CD4-positive, alpha-beta memory T cell (primary cell): ENCODE measurements at places on chromosomes 7 and 10. TPM values are rescaled to one million over a fixed set of nuclear protein-coding genes. Genes with fewer than 3 reads are reported as not detected.

Gene CHRM2
- not detected for total RNA-seq

GRCh38 chr7:145909991-145910513, 206.5 kb upstream of the CNTNAP2 start:
- H3K27me3 ChIP-seq, result no peaks in the 10 kb centered on the region
- no peaks in the 10 kb centered on the region for H3K4me1 ChIP-seq
- H3K4me3 ChIP-seq, result no peak overlapping the region
- no peak for DNase-seq
- no peak overlapping the region for H3K27ac ChIP-seq

GRCh38 chr7:19001854-19002253, 115.6 kb downstream of the TWIST1 start:
- no peaks in the 10 kb centered on the region for H3K36me3 ChIP-seq
- no peak for DNase-seq
- H3K27me3 ChIP-seq, result no peaks in the 10 kb centered on the region
- H3K4me3 ChIP-seq, result no peak overlapping the region

Gene TMEM273
- total RNA-seq, result 27.7 TPM

DNA sequence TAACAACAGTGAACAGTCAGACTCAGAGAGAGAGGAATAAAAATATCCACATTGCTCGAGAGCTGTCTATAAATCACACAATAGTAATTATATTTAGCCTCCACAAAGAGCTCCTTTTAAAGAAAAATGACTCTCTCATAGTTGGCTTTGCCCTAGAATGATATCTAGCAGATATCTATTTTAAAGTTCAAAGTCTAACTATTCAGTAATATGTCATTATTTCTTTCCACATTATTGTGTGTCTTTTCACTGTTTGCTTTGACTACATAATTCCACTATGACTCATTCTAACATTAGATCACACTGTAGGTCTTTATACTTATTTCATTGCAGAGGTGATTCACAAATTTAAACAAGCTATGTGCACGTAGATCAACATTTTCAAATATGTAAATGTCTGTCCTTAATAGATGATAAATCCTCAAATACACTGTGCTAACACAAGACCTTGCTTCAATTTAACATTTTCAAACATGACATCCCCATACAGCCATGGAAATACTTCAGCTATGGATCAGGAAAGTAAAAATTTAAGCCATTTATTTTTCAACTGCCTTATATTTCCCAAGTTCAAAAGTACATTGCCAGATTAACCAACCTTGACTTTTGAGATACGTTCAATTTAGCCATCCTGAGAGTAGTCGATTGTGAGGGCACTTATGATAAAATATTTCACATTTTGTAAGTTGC, 99.9 kb upstream of the AKR1E2 start:
- no peaks in the 10 kb centered on the region for H3K4me1 ChIP-seq
- no peak overlapping the region for H3K27ac ChIP-seq
- H3K36me3 ChIP-seq, result no peaks in the 10 kb centered on the region
- no peak for DNase-seq

Gene ANKRD30A
- not detected for total RNA-seq

Gene ASB10
- not detected for total RNA-seq

DNA sequence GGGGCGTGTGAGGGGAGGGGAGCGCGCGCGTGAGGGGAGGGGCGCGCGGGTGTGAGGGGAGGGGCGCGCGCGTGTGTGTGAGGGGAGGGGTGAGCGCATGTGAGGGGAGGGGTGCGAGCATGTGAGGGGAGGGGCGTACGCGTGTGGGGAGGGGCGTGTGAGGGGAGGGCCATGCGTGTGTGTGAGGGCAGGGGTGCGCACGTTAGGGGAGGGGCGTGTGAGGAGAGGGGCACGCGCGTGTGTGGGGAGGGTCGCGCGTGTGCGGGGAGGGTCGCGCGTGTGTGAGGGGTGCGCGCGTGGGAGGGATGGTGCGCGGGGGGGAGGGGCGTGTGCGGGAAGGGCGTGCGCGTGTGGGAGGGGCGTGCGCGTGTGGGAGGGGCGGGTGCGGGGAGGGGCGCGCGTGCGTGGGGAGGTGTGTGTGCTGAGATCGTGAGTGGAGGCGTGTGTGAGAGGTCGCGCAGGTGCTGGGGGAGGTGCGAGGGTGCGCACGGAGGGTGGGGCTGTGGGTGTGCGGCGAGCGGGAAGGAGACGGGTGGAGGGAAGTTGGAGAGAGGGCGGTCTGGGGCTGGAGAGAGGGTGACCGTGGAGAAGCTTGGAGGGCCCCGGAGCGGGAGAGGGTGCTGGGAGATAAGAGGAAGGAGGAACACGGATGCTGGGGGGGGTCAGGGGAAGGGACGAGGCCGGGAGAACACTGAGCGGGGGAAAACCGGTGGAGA, 19.7 kb downstream of the MXI1 start:
- peak overlapping the region; percentile 67 for H3K27ac ChIP-seq
- peak overlapping the region; percentile 82 for H3K4me3 ChIP-seq
- H3K36me3 ChIP-seq, result peaks cover 3% of the 10 kb centered on the region
- peak; percentile 86 for DNase-seq
- H3K4me1 ChIP-seq, result peaks cover 18% of the 10 kb centered on the region

Gene GPR85
- total RNA-seq, result not detected

DNA sequence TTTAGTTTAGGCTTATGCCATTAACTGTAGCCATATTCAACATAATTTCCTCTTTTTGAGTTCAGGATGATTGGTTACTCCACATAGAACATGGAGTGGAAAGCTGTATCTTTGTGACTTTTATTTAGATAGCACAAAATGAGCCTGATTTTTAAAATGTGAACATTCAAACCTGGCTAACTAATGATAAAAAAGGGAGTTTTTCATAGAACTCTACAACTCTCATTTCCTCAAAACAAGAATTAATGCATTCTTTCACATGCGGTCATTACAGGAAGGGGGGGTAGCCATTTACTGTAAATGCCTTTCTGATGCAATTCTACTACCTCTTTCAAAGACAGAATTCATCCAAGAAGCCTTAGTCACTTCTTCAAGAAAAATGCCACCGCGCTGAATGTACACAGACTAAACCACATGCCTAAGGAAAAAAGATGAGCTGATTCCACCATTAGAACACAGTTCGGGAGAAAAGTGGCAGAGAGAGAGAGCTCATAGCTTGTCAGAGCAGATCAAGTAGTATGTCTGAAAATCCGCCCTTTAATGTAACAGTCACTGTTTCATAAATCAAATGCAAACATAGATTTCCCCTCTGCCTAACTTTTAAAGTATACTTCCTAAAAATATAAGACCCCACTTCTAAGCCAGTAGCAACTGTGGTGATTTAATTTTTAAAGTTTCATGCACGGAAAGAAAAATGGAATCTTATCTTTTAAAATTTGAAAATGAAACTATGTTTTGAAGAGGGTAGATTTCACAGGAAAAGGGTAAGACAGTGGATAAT, 226.4 kb upstream of the KLF14 start:
- peak overlapping the region; percentile 93 for H3K27ac ChIP-seq
- H3K27me3 ChIP-seq, result no peaks in the 10 kb centered on the region
- peaks cover 78% of the 10 kb centered on the region for H3K4me1 ChIP-seq

DNA sequence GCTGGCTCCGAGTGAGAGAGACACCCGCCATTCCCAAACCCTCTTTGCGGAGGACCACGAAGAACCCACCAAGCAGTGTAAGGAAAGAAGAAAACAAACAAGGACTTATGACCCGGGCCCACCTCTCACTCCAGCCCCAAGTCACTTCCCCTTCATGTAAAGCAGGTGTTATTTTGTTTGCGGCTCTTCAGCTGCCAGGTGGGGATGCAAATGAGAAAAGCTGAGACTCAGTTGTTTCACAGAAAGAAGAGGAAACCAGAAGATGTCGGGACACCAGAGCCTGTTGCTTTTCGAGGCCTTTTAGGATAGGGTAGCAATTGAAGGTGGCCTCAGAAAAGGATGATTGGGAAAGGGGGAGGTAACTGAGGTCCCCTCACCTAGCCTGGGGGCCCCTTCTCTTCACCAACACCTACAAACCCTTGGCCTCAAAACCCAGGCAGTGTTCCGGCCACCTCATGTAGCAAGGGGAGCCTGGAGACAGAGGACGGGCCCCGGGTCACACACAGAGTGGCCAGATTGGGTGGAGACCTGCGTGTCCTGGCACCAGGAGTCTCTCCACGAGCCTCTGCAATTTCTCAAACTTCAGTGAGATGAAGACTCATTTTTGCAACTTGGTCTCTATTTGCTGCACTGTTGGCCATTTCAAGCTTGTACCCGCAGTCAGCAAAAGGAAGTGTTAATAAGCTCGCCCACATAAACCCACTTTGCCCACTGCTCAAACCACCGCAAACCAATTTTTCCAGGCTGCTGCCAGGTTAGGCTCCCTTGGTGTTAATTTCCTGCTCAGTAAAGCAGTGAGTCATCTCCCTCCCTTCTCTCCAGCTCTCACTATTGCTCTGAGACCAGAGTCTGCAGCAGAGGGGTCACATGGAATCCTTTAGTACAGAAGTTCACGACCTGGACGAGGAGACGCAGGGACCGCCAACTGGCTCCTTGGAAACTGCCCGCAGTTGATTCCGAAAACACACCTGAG, 45.5 kb downstream of the AOC1 start:
- peaks cover 11% of the 10 kb centered on the region for H3K4me1 ChIP-seq
- no peaks in the 10 kb centered on the region for H3K36me3 ChIP-seq
- peaks cover 13% of the 10 kb centered on the region for H3K27me3 ChIP-seq
- no peak overlapping the region for H3K27ac ChIP-seq
- no peak for DNase-seq

DNA sequence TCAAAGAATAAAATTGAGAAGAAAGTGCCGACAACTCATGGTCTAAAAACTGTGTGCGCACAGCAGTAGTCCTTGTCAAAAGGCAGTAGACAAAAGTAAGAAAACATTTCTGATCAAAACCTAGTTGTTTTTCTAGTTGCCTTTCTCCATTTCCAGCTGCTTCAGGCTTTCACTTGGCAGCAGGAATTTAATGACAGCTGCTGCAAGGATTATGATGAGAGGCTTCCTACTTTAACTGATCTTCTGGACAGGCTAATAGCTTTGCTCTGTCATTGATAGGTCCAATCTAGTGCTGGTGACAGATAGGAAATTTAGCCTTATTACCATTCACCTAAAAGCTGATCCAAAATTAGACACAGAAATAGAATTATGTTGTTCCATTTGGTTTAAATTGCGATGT, 110.7 kb upstream of the SEMA3C start:
- H3K27ac ChIP-seq, result no peak overlapping the region
- H3K4me1 ChIP-seq, result no peaks in the 10 kb centered on the region
- H3K4me3 ChIP-seq, result no peak overlapping the region
- H3K36me3 ChIP-seq, result no peaks in the 10 kb centered on the region

GRCh38 chr7:94907026-94907810, at the start of gene PPP1R9A:
Gene PPP1R9A, plus strand, starts transcription at chr7:94907594. Its CDS starts 2,520 bp downstream, at chr7:94910114.
- no peaks in the 10 kb centered on the region for H3K36me3 ChIP-seq
- no peak within 1 kb of the TSS for H3K4me3 ChIP-seq
- DNase-seq, result no peak
- peaks cover 3% of the 10 kb centered on the region for H3K4me1 ChIP-seq
- H3K27ac ChIP-seq, result no peak within 1 kb of the TSS

- H3K4me1 ChIP-seq, result no peaks in the 10 kb centered on the region
- DNase-seq, result no peak
- H3K36me3 ChIP-seq, result no peaks in the 10 kb centered on the region
- no peaks in the 10 kb centered on the region for H3K27me3 ChIP-seq
These were observed 60.5 kb downstream of the GATA3 start for GRCh38 chr10:8114741-8115617.

Gene ZNF727
- 0.25 TPM for total RNA-seq

Gene SPDYE17
- not detected for total RNA-seq

Gene C10orf105
- total RNA-seq, result 0.12 TPM

DNA sequence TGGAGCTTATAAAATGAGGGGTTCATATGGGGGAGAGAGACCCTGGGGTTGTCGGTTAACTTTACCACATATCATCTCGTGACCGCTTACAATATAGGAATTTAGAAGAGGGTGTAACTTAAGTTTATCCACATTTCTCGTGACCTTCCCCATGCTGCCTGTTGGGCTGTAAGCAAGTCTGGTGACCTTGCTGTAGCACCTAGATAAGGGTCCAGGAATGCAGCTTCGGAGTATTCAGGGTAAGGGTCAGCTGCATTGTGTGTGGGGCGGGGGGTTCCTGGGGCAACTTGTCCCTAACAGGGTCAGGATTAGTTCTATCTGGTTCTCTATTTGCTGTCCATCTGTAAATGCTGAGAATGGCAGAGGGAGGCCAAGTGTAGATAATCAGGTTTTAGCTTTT, 1.3 kb upstream of the CHST3 start:
- H3K4me1 ChIP-seq, result peaks cover 7% of the 10 kb centered on the region
- H3K4me3 ChIP-seq, result no peak overlapping the region
- H3K27me3 ChIP-seq, result peaks cover 11% of the 10 kb centered on the region
- H3K36me3 ChIP-seq, result no peaks in the 10 kb centered on the region
- no peak for DNase-seq
- no peak overlapping the region for H3K27ac ChIP-seq

Gene ACSL5
- total RNA-seq, result 51.8 TPM

DNA sequence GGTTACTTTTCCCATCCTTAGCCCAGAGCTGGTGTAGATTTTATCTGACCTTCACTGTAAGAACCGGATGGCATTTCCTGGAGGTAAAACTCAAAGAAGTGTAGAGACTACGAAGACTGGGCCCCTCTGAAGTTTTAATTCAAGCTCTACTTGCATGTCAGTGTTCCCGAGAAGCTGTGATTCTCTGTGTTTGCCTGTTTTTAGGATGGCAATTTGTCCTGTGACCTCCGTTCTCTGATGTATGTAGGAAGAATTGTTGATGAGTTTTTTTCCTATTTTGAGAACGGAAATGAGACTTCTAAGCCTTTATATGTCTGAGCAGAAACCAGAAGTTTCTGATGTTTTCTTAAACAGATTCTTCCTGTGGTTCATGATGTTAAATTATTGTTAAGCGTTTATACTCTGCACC, 94.1 kb downstream of the CDCA7L start:
- peaks cover 22% of the 10 kb centered on the region for H3K4me1 ChIP-seq
- H3K27ac ChIP-seq, result no peak overlapping the region
- peak; percentile 2 for DNase-seq
- H3K36me3 ChIP-seq, result no peaks in the 10 kb centered on the region
- H3K4me3 ChIP-seq, result no peak overlapping the region

Gene HABP2
- not detected for total RNA-seq

DNA sequence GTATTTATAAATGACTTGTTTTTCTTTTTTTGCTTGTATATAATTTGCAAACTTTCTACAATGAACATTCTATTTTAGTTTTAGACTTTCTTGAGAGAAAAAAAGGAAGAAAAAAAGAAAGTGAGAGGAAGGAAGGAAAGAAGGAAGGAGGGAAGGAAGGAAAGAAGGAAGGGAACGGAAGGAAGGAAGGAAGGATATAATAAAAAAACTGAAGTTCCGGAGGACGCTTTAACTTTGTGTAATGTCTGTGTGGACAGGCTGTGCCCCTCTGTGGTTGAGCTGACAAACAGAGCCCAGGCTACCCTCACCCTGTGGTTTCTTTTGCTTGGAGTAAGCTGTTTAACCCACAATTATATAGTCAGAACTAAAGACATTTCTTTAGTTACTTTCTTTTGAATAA, 108.7 kb downstream of the SEMA3D start:
- no peak for DNase-seq
- H3K4me1 ChIP-seq, result no peaks in the 10 kb centered on the region
- no peaks in the 10 kb centered on the region for H3K27me3 ChIP-seq
- H3K4me3 ChIP-seq, result no peak overlapping the region

GRCh38 chr7:48594349-48594748, 330.0 kb upstream of the CDC14C start:
- DNase-seq, result no peak
- H3K36me3 ChIP-seq, result no peaks in the 10 kb centered on the region

Gene LIPN
- total RNA-seq, result not detected

- H3K4me1 ChIP-seq, result peaks cover 18% of the 10 kb centered on the region
- H3K4me3 ChIP-seq, result no peak overlapping the region
- DNase-seq, result no peak
- H3K27ac ChIP-seq, result no peak overlapping the region
These were observed 57.5 kb upstream of the FAM133B start for GRCh38 chr7:92647652-92648051.

- no peak overlapping the region for H3K4me3 ChIP-seq
- no peaks in the 10 kb centered on the region for H3K27me3 ChIP-seq
- no peak overlapping the region for H3K27ac ChIP-seq
- H3K36me3 ChIP-seq, result no peaks in the 10 kb centered on the region
- no peaks in the 10 kb centered on the region for H3K4me1 ChIP-seq
These were observed 942.5 kb downstream of the KCNMA1 start for GRCh38 chr10:76695069-76695468.
